CD4-positive, alpha-beta T cell treated with Interleukin-15 for 1 hour (primary cell): ENCODE measurements at places on chromosomes 16 and 17.

GRCh38 chr16:48961546-48961945 lies 320.1 kb downstream of the CBLN1 start:
- DNase-seq = no peak

DNA sequence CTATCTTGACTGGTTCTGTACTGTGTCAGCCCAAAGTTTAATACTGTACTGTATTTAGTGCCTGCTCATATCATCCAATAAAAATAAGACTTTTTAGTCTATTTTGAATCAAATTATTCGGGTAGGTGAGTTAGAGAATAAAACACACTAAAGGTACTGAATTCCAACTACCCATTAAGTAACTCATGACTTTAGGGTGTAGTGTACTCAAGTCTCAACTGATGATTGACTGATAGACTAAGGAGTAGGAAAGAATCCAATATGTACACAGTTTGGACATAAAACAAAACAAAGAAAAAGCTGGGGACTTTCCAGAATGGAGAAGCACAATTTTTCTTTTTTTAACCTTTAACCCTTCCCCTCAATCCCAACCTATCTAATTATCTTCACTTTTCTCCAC lies 4.1 kb downstream of the EZH1 start:
- no peak for DNase-seq

GRCh38 chr16:22356930-22357634 lies 17.3 kb downstream of the CDR2 start:
- no peak for DNase-seq

DNA sequence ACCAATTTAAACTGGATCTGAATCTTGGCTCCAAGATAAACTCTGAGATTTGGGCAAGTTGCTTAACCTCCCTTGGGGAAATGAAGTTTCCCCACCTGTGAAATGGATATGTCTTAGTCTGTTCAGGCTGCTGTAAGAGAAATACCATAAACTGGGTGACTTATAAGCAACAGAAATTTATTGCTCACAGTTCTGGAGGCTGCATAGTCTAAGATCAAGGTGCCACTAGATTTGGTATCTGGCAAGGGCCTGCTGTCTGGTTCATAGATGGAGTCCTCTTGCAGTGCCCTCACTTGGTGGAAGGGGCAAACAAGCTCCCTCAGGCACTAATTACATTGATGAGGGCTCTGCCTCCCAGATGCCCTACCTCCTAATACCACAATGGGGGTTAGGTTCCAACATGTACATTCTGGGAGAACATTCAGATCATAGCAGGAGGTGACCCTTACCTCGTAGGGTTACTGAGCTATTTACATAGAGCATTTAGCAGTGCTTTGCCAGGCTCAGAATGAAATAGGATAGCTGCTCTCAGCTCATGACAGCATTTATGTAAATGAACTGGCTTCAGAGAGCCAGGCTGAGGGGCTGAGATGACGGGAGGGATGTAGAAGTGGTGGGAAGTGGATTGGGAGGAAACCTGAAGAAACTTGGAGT lies 83.9 kb downstream of the SPECC1 start:
- DNase-seq = no peak

DNA sequence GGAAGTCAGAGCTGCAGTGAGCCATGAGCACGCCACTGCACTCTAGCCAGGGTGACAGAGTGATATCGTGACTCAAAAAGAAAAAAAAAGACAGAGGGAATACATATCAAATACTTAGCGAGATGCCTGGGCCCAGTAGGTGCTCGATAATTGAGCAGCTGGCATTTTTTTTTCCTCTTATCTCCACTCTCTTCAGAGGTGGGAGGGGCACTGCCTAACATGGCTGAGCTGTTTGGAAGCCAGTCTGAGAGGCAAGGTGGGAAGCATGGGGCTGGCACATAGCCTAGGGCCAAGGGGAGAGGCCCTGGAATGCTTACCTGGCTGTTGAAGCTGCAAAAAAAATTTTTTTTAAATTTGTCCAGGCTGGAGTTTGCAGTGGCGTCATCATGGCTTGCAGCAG lies 38.4 kb downstream of the HIC1 start:
- DNase-seq = no peak

GRCh38 chr16:80664226-80664625 lies 123.4 kb downstream of the DYNLRB2 start:
- no peak for DNase-seq

DNA sequence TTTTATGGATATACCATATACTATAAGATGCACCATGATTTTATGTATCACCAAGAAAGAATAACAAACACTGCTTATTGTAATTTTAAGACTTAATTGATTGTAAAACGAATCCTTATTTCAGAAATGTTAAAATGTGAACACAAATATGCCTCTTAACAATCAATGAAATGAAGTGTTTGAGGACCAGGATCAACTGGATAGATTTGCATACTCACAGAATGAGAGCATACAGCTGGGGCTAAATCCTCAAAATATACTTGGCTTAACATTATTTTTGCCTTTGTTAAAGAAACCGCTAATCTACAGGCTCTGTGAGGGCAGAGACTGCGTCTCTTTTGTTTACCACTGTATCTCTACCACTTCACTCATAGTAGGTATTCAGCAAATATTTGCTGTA lies 93.6 kb downstream of the SPACA3 start:
- no peak for DNase-seq

GRCh38 chr17:58577696-58578095 lies 63.3 kb upstream of the MTMR4 start:
- peak; percentile 45 for DNase-seq
